ENCODE measurements at places on chromosomes 16 and 17. TPM values are rescaled to one million over a fixed set of nuclear protein-coding genes. Genes with fewer than 3 reads are reported as not detected.

GRCh38 chr16:12760819-12761611 lies 42.7 kb downstream of the CPPED1 start:
- DNase-seq, result no peak

ASGR2 gene
- total RNA-seq, result not detected

- no peak for DNase-seq
These were observed 24.3 kb upstream of the MGAT5B start for GRCh38 chr17:76843703-76844484.

DNA sequence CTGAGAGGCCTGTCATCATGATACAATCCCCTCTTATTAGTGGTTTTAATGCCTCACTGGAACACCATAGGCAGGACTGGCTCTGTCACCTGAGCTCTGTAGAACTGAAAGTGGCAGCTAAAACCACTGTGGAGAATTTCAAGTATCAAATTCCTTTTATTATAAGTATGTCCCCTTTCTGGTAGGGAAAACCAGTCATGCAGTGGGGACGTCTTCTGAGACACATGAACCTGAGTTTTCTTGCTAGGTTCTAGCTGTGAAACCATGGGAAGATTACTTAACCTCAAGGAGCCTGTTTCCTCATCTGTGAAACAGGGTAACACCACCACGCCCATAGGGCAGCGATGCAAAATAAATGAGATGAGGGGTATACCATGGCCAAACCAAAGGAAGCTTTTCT lies 4.7 kb downstream of the VAC14 start:
- no peak for DNase-seq

ERCC4 gene
- 10.3 TPM for total RNA-seq

- no peak for DNase-seq
These were observed 36.9 kb downstream of the SOST start for GRCh38 chr17:43721537-43722268.

- no peak for DNase-seq
These were observed 188.9 kb upstream of the KIF2B start for GRCh38 chr17:53633856-53634255.

DNA sequence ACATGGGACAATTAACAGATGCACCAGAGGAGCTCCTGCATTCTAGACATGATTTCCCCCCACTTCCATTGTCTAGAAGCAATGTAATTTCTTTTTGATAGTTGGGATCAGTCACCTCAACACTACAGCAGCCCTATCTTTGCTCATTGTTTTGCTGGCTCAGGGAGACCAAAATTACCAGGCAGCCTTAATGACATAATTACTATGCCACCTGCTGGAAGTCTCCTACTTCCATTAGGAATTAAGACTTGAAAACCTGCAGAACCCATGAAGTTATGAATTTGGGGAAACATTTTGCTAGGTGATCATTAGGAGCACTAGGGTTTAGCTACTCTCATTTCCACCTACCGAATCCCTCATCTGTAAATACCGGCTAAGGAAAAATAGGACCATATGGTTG lies 312.0 kb upstream of the CA10 start:
- DNase-seq, result no peak

GRCh38 chr17:8056976-8057625 lies 18.2 kb downstream of the ALOX15B start:
- no peak for DNase-seq

GRCh38 chr17:327296-327695 lies 25.3 kb downstream of the RPH3AL start:
- no peak for DNase-seq

CPSF4L gene
- total RNA-seq, result not detected

GRCh38 chr16:66332634-66333610 lies 33.6 kb upstream of the CDH5 start:
- no peak for DNase-seq

GRCh38 chr16:71214746-71215381 lies 15.7 kb downstream of the HYDIN start:
- no peak for DNase-seq
